ENCODE measurements at places on chromosomes 2 and 18. TPM values are rescaled to one million over a fixed set of nuclear protein-coding genes. Genes with fewer than 3 reads are reported as not detected.

GRCh38 chr2:163417596-163418337, 318.0 kb downstream of the FIGN start:
- DNase-seq = no peak
- H3K36me3 ChIP-seq = no peaks in the 10 kb centered on the region
- no peak overlapping the region for H3K4me3 ChIP-seq
- no peak overlapping the region for H3K27ac ChIP-seq
- no peaks in the 10 kb centered on the region for H3K27me3 ChIP-seq

GRCh38 chr18:22436136-22436535, 18.4 kb upstream of the CTAGE1 start:
- H3K4me3 ChIP-seq = no peak overlapping the region
- no peak for DNase-seq
- no peaks in the 10 kb centered on the region for H3K36me3 ChIP-seq
- peak overlapping the region; percentile 81 for H3K27ac ChIP-seq
- peaks cover 52% of the 10 kb centered on the region for H3K4me1 ChIP-seq

DNA sequence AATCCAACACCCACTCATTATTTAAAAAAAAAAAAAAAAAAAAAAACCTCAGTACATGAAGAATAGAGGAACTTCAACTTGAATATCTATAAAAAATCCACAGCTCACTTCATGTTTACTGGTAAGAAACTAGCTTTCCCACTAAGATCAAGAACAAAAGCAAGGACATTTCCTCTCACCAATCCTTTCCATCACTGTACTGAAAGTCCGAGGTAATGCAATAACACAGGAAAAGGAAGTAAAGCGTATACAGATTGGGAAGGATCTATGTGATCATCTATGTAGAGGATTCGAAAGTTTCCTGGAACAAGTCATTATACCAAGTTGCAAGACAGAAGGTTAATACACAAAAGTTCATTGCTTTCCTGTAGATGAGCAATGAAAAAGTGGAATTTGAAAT, 63.2 kb downstream of the ROCK2 start:
- H3K36me3 ChIP-seq = peaks cover 19% of the 10 kb centered on the region
- no peaks in the 10 kb centered on the region for H3K27me3 ChIP-seq
- DNase-seq = no peak
- H3K4me3 ChIP-seq = no peak overlapping the region

GRCh38 chr2:235672720-235673119, 178.9 kb downstream of the AGAP1 start:
- no peaks in the 10 kb centered on the region for H3K27me3 ChIP-seq
- peaks cover 13% of the 10 kb centered on the region for H3K4me1 ChIP-seq
- DNase-seq = no peak
- H3K4me3 ChIP-seq = no peak overlapping the region

DNA sequence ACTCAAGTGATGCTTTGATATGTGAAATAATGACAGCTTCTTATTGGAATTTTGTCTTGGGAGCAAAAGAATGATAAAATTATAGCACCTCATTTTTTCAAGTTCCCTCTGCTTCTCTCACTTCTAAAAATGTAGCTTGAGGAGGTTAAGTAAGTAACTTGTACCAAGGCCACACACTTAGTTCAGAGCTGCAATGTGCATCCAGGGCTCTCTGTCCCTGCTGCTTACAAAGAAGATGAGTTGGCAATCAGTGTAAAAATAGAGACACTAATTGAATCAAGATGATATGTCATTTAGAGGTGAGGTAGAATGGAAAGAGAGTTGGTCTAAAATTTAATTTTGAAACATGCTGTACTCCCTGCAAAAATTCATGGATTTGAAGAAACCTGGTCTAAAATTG, 312.0 kb upstream of the TNP1 start:
- H3K4me1 ChIP-seq = no peaks in the 10 kb centered on the region
- H3K27me3 ChIP-seq = no peaks in the 10 kb centered on the region
- no peak for DNase-seq
- H3K27ac ChIP-seq = no peak overlapping the region

GRCh38 chr2:46915281-46915810, at the start of gene MCFD2:
TSS of gene MCFD2 (minus strand) at chr2:46915806. CDS start at chr2:46909171, 6,635 bp downstream.
- H3K4me3 ChIP-seq = peak within 1 kb of the TSS; percentile 81
- peak; percentile 72 for DNase-seq
- no peaks in the 10 kb centered on the region for H3K27me3 ChIP-seq
- H3K4me1 ChIP-seq = peaks cover 32% of the 10 kb centered on the region
- H3K36me3 ChIP-seq = 0 out of 2 replicates have a peak, but pooled peaks cover 8% of the 10 kb centered on the region

GRCh38 chr2:232587512-232587911, 37.0 kb downstream of the EIF4E2 start:
- no peaks in the 10 kb centered on the region for H3K27me3 ChIP-seq
- no peaks in the 10 kb centered on the region for H3K36me3 ChIP-seq
- DNase-seq = no peak
- no peak overlapping the region for H3K27ac ChIP-seq
- H3K4me1 ChIP-seq = peaks cover 8% of the 10 kb centered on the region

GRCh38 chr2:120985174-120985996, 249.7 kb downstream of the GLI2 start:
- no peak overlapping the region for H3K27ac ChIP-seq
- H3K27me3 ChIP-seq = no peaks in the 10 kb centered on the region
- H3K4me1 ChIP-seq = no peaks in the 10 kb centered on the region
- no peak overlapping the region for H3K4me3 ChIP-seq

DNA sequence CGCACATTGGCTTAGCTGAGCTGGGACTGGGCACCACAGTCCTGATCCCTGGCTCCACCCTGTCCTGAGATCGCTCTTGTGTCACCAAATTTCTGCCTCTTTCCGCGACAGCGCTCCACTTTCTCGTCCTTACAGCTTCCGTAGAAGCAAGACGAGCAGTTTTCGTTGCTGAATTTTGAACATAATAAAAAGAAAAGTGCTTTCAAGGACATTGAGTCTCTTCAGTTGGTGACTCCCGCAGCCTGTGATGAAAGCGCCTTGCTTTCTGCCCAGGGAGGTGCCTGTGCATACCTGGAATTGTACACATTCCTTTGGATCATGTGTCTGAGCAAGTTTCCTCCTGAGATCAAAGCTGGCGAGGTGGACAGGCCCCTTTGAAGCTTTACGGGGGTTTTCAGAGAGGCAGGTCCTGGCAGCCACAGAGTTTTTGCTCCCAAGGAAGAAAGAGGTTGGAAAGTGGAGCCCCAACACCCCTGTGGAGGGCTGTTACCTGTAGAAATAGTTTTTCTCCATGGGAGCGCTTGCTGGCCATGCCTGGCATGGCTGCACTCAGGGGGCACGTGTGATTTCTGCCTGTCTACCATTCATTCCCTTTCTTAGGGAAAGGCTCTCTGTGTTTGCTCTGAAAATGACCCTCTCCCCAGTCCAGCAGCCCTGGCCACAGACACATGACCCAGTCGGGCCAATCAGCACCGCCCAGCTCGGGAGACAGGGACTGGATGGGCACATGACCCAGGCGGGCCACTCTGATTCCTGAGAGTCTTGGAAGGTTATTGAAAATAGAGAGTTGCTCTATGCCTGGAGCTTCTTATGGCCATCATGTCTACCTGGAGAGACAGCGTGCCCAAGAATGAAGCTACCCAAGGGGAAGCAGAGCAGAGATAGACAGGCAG, 115.6 kb upstream of the OTOS start:
- no peak overlapping the region for H3K4me3 ChIP-seq
- no peaks in the 10 kb centered on the region for H3K36me3 ChIP-seq
- H3K27ac ChIP-seq = no peak overlapping the region
- no peak for DNase-seq
- H3K4me1 ChIP-seq = peaks cover 7% of the 10 kb centered on the region

DNA sequence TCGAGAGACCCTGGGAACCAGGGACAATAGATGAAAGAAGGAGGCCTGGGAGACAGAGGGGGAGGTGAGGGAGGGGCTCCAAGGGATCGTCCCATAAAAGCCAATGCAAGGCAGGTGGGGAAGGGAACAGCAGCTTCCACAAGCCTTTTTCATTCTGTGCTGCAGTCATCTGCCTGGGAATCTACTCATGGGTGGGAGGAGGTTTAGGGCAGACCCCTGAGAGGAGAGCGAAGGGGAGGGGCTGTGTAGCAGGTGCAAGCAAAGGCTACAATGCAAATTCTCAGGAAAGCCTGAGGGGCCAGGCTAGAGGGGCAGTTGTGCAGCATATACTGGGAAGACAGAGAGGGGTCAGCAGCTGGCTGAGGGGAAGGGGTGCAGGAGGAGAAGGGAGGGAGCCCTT, 135.4 kb downstream of the SETBP1 start:
- no peak overlapping the region for H3K27ac ChIP-seq
- DNase-seq = no peak
- no peaks in the 10 kb centered on the region for H3K36me3 ChIP-seq
- H3K4me1 ChIP-seq = no peaks in the 10 kb centered on the region
- no peaks in the 10 kb centered on the region for H3K27me3 ChIP-seq

DNA sequence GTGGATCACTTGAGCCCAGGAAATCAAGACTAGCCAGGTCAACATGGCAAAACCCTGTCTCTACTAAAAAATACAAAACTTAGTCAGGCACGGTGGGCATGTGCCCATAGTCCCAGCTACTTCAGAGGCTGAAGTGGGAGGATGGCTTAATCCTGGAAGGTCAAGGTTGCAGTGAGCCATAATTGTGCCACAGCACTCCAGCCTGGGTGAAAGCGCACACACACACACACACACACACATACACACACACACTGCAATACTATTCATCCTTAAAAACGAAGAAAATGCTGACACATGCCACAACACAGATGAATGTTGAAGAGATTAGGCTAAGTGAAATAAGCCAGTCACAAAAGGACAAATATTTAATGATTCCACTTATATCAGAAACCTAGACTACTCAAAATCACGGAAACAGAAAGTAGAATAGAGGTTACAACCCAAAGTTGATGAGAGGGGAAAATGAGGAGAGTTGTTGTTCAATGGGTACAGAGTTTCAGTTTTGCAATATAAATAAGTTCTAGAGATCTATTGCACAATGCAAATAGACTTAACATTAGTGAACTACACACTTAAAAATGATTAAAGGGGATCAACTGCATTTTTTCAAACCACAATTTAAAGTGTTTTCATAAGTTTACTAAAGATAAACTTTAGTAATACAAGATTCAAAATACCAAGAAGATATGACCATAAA, 114.5 kb downstream of the USP34 start:
- DNase-seq = peak; percentile 32
- H3K4me1 ChIP-seq = peaks cover 18% of the 10 kb centered on the region
- H3K36me3 ChIP-seq = peaks cover 15% of the 10 kb centered on the region
- peak overlapping the region; percentile 14 for H3K27ac ChIP-seq

The CDH2 gene
- total RNA-seq = 165 TPM

The SLC11A1 gene
- total RNA-seq = not detected

The SLC4A3 gene
- total RNA-seq = 0.54 TPM

Measured in GM23248 (cell line).